ENCODE measurements at places on chromosomes 3 and 15.
A peak's percentile ranks its signal among the peaks of the same experiment; 100 is the strongest.

DNA sequence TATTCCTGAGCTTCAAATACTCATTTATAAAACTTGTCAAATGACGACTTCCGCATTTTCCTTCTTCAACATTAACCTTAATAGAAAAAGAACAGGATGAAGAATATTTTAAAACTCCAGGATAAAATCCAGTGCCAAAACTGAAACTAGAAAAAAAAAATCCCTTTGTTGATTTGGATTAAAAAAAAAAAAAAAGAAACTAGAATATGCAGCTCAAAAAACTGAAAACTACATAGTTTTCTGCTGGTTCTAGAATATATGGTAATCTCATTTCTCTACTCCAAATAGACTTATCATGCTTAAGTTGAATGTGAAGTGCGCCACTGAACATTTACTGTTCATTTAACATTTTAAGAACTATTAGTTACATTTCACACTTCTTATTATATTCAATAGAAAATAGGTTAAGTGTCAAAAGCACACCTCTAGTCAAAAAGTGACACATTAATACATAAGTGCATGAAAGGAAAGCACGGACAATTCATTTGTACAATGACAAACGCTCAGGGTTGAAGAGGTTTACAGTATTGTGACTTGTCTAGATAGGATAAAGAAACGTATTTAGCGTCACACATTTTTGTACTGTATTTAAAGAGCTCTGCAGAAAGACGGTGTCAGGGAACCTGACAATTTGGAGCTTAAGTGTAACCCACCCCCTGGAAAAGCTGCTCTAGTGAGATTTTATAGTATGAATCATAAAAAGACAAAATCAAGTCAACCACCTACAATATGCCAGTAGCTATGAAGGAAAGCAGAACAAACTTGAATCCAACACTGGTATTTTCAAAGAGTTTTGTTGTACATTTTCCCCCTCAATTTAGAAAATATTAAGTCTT, 5.8 kb downstream of the TRA2B start:
- DNase-seq: no peak

DNA sequence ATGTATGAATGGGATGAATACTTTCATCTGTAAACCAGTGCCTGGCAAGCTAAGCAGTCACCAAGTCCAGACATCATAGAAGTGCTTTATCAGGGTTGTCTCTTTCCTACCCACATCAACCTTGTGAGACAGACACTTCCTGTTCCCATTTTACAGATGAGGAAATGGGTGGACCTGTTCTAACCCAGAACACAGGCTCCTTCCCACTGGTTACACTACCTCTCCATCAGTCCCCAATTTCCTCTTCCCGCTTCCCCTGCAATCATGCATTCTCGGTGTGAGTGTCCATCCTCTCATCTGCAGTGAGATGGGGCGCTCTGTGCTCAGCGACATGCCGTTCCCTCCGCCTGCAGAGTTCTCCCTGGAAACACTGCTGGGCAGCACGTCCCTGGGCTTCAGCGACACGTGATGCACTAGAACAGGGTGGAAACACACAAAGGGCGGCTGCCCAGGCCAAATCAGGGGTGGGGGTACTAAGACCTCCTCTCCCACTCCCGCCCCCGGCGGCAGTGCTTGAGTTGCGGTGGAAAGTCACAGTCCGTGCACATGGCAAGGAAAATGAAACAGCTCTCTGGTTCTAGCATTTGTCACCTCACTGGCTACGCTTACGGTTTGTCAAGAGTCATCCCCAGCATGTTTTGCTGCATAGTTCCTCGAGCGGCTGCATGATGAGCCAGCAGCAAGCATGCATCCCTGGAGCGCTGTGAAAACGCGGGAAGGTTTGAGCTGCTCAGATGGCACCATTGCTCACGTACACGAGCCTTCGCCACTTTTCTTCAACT, 201.1 kb downstream of the ADAMTS17 start:
- no peak for DNase-seq

GRCh38 chr15:71775856-71776255, 34.5 kb upstream of the NR2E3 start:
- DNase-seq: no peak

GRCh38 chr15:91100814-91101607, 954 bp downstream of the SV2B start:
- DNase-seq: no peak

DNA sequence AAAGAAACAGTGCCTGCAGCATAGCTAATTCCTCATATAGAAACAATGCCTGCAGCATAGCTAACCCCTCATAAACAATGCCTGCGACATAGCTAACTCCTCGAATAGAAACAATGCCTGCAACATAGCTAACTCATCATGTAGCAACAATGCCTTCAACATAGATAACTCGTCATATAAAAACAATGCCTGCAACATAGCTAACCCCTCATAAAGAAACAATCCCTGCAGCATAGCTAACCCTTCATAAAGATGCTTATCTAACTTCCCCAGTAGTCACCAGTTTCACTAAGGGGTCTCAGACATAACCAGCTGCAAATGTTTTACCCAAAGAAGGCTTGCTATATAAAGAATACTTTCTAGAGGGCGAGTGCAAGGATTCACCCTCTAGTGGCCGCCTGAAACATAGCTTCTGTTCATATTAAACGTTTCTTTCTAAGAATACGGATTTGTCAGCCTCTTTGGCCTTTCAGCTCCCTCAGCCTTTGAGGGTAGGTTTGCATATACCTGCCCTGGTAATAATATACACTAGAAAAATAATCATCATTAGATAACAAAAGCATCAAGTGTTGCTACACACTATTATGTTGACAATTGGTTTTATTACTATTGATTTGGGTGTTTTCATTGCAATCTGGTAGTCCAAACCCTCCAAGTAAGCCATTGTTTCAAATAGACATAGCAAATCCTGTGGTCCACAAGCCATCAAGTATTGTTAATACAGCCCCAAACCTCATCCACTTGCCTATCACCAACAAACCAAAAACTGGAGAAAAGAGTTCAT, 44.4 kb upstream of the FAN1 start:
- DNase-seq: peak; percentile 33

GRCh38 chr3:28590860-28591259, 242.2 kb upstream of the AZI2 start:
- no peak for DNase-seq

DNA sequence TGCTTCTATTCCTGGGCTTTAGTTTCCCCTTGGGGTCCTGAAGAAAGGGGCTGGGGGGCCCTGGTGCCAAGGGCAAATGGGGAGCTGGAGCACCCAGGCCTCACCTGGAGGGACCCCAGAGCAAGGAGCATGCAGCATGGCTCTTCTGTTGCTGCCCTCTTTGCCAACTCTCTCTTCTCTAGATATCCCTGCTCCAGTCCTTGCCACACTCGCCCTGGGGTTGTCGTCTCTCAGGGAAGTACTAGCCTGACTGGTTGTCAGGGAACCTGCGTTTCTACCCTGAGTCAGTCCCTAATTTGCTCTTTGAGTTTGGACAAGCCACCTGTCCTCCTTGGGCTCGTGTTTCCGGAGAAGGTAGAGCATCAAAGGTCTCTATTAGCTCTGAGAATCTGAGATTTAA, 63.7 kb upstream of the UBE2Q2 start:
- DNase-seq: no peak

GRCh38 chr15:41880156-41880877, 13.5 kb downstream of the SPTBN5 start:
- DNase-seq: no peak

- DNase-seq: no peak
Measured at GRCh38 chr3:141129049-141129448, 77.9 kb downstream of the SPSB4 start.

DNA sequence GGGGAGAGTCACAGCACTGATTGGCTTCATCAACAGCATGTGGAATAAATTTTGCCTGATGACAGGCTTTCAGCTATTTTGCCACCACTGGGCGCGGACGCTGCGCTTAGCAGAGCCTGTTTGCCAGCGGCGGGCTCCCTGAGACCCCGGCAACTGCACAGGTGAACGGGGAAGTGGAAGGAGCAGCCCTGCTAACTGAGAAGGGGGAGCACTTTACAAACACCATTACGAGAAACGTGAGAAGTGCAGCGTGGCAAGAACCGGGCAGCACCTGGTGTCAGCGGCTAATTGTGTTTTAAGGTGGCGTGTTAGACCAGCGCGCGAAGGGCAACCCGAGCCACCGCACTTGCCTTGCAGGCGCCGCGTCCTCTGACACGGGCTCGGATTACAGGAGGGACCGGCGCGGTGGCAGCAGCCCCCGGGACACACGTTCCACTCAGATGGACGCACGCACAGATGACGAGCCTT, 307.8 kb upstream of the ARRDC4 start:
- DNase-seq: no peak

- peak; percentile 81 for DNase-seq
Measured at GRCh38 chr3:48435774-48436476, 4.0 kb downstream of the CCDC51 start.

DNA sequence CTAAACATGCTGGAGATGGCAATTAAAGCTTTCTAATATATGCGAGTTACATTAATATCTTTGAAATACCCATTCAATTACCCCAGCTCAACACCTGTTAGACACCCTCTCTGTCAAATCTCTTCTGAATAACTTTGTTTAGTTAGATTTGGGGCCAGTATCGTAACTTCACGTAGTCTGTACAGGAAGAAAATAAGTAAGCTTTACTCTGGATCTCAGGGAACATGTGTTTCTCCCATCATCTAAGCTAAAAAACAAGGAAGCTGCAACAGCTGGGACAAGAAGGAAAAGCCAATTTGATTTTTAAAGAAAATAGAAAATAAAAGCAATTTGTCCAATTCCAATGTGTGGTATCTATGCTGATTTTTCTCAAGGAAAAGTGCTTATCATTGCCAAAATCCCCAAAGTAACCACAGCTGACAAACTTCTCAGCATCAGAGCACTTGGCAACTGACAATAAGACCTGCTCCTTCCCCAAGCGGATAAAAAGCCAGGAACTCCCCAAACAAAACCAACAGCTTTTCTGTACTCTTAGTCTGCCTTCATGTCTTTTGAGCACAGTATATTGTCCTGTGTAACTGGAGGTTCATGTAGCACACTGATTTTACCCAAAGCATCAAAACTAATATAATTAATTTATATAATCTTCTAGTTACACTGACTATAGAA, 279.1 kb downstream of the ZBTB20 start:
- DNase-seq: no peak

DNA sequence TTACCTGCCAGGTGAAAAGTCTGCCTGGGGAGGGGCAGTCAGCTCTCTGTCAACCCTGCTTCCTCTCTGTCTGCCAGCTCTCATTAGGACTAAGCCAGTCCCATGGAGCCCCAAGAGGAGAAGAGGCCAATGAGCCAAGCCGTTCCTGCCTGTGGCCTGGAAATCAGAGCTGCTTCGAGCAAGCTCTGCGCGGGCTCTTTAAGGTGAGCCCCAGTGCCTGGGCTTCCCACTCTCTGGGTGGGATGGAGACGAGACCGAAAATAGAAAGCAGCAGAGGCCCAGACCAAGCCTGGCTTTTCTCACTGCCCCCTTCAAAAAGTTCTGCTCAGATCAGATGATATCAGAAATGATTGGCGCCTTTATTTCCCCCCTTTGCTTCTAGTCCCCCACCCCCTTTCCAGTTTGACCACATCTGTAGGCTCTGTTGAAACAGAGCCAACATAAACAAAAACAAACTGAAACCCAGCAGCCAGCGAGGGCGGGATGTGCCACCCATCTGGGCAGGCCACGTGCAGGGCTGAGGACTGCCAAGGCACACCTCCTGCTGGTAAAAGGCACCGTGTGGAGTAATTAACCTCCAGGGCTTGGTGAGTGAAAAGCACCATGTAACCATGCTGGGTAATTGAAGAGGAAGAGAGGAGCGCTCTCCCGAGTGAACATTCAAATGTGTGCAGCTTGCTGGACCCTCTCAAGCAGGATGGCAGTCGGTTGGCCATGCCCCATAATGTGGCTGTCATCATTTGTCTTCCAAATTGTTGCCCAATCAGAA, 471.0 kb upstream of the PROK2 start:
- DNase-seq: no peak

GRCh38 chr3:177478170-177478867, 281.0 kb upstream of the TBL1XR1 start:
- peak; percentile 100 for DNase-seq

DNA sequence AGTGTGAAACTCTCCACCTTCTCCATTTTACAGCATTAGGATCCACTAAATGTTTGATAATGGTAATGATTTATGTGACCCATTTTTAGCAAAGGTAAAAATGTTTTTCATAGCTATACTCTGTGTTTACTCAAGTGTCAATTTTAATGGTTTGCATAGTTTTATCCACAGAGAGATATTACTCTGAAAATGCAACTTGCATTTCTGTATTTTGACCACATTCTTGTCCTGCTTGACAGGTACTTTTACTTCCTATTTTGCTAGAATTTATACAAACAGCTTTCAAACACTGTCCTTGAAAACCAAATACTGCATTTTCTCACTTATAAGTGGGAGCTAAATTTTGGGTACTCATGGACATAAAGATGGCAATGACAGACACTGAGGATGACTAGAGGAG, 62.9 kb downstream of the SERPINI1 start:
- DNase-seq: no peak

DNA sequence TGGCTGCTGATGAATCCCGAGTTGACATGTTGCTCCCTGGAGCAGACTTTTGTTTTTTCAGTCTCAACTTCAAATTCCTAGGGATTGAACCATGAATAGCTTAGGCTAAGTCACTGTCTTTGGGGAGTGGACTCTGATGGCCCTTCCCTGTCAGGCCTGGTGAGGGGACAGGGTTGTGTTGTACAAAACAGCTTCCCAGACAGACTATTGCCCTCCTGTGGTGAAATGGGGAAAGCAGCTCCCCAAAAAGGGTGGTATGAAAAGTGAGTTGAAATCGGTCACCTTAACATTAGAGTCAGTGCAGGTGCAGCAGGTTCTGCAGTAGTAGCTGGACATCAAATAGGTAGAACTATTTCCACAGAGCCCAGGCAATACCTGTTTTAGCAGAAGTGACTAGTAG, 775.6 kb downstream of the ROBO2 start:
- DNase-seq: no peak

DNA sequence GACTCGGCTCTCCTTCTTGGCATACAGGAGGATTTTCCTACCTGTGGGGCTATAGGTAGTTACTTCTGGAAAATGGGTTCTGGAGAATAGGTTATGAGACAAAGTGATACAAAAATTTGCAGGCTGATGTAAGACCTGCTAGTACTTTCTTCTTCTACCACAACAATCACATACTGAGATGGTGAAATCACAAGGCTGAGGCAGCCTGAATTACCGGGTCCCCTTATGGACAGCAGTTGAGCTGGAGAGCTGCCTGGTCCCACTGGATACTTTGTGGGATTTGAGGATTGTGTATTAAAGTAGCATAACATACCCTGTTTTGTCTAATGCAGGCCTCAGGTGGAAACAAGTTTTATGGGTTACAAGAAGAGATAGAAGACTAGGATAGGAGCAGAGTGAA, 86.5 kb upstream of the FAM98B start:
- DNase-seq: no peak

DNA sequence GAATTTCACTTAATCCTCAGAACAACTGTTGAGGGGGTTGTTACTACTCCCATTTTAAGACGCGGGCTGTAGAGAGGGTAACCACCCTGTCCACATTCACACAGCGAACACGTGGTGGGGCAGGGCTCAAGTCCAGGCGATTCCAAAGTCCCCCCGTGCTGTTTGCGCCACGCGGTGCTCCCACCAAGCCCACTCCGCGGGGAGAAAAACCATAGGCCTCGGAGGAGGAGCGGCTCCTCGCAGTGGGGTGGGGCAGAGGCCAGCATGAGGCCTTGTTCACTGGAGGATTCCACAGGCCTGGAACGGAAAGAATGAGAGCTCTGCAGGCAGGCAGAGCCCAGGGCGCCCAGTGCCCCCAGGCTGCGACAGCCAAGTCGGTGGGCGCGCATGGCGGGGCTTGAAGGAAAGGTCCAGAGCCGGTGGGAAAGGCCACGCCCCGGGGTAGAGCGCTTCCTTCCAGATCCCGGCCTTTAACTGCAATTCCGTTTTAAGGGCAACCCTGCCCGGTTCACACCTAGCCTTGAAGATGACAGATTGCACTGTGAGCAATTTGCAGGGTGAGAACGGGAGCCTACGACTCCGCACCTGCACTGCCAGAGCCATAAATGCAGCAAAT, 161.8 kb upstream of the TBL1XR1 start:
- DNase-seq: no peak

Data from fibroblast of mammary gland (primary cell).